ENCODE measurements at places on chromosomes 16 and 17.
A peak's percentile ranks its signal among the peaks of the same experiment; 100 is the strongest.

DNA sequence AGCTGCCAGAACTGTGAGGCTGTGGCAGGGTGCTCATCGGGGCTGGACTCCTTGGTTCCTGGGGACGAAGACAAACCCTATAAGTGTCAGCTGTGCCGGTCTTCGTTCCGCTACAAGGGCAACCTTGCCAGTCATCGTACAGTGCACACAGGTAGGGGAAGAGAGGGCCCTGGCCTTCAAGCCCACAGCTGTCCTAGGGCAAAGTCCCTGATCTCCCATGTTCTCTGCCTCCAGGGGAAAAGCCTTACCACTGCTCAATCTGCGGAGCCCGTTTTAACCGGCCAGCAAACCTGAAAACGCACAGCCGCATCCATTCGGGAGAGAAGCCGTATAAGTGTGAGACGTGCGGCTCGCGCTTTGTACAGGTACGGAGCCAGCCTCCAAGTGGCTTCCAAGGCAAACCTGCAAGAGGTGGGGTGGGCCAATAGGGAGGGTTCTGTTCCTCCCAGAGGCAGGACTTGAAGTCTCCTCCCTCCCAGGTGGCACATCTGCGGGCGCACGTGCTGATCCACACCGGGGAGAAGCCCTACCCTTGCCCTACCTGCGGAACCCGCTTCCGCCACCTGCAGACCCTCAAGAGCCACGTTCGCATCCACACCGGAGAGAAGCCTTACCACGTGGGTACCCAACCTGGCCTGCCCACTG, 3.7 kb downstream of the BCL6B start:
- DNase-seq: no peak

DNA sequence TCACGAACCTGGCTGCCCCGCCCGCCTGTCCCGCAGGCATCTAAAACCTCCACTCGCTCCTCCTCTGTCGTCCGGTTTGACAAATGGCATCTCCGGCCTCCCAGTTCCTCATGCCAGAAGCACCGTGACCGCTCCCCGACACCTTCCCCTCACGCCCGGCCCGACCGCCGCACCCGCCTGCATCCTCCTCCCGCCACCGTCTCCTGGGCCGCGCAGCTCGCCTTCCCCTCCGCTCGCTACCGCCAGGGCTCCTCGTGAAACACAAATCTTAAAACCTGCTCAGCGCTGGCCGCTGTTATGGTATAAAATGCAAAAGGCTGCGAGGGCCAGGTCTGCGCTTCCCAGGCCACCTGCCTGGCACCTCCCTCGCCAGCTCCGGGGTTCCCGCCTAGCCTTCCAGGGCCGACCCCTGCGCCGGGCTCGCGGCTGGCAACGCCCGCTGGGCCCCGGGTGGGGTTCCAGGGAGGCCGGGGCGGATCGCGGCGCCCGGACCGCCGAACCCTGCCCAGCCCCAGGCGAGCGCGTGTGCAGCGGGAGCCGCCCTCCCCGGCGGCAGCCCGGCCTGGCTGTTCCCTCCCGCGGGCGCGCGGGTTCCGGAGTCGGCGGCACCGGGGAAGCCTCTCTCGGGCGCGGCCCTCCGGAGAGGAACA, 488 bp downstream of the SPSB3 start:
- no peak for DNase-seq

DNA sequence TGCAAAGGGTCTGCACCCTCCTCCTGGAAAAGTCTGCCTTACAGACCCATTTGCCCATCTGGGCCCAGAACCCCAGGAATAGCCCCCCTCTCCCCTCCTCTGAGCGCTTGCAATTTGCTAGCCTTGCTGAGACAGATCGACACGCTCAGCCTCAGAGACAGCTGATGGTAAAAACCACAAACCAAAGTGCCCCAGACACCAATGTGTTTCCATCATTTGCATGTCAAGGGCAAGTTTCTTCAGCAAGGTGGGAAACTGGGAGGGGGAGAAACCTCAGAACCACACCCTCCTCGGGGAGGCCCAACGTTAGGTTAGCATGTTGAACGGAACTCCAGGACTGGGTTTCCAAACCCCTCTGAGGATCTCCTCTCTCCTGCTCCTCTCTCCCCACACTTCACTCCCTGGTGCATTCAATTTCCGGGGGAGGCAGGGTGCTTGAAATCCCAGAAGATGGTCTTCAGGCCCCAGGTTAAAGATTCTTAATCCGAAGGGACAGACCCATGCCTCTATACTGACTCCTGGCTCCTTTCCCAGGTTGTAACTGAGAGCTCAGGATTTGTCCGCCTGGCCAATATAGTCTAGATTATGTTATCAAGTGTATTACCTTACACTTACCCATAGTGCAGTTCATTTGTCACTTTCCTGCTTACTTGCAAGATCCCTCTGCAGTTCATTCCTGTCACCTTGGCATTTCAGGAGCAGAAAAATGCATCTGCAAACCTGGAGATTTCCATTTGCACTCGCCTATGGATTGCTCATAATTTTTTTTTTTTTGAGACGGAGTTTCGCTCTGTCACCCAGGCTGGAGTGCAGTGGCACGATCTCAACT, 1.3 kb upstream of the CUEDC1 start:
- DNase-seq: no peak

DNA sequence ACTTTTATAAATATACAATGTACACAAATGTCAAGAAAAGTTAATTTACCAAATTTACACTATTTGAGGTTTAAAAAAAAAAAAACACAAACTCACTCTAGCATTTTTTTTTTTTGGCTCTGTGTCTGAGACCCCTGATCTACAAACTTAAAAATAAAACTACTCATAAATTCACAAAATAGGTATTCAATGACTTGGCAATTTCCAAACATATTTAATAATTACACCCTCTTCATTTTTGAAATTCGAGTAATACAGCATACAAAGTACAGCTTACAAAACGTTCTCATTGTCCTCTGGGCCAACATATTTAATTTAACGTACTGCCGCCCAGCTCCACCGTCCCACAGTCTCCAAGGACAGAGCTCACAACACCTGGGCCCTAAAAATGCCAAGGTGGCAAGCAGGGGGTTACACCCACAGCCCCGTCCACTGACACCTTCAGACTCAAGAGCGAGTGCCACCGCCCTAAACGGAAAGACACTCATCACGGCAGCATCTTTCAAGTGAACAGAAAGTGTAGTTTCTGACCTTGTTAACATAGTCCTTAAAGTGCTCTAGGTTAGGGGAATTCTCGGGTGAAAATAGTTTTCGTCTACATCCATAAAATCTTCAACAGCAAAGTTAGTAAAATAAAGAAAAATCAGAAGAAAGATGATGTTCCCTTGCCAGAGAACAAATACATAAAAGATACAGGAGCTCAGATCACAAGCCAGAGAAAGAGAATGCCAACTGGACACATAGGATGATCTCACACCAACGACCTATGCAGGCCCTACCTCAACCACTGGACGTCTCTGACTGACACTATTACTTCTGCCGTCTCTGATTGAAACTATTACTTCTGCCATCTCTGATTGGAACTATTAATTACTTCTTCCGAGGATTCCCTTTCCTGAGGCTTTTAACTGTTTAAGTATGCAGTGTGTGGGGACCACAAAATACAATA, 4.2 kb downstream of the ADCY9 start:
- no peak for DNase-seq

DNA sequence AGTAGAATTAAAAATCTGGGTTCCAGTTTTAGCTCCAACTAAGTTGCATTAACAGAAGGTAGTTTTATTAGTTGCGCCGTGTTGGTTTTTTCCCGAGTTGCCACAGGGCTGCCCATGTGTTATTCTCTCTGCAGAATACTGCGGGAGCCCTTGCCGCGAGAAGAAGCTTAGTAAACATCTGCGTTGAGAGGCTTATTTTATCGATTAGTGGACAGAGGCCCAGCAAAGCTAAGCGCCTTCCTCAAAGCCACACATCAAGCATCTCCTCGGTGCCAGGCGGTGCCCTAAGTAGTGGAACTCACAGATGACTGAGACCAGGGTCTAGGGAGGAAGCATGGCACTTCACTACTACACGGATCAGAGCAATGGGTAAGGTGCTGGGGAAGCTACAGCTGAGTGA, 212.3 kb upstream of the IRX5 start:
- DNase-seq: no peak

- no peak for DNase-seq
Measured at GRCh38 chr17:61447358-61447757, 4.9 kb upstream of the TBX4 start.

DNA sequence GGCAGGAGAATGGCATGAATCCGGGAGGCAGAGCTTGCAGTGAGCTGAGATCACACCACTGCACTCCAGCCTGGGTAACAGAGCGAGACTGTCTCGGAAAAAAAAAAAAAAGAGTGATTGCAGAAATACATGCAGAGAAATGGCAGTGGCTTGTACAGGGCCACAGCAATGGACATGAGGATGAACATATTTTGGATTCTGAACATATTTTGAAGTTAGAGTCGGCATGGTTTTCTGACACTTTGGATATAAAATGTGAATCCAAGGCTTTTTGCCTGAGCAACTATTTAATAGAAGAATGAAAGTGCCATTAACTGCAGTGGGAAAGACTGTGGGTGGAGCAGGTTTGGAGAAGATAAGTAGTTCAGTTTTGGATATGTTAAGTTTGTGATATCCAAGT, 35.8 kb downstream of the CPD start:
- no peak for DNase-seq

DNA sequence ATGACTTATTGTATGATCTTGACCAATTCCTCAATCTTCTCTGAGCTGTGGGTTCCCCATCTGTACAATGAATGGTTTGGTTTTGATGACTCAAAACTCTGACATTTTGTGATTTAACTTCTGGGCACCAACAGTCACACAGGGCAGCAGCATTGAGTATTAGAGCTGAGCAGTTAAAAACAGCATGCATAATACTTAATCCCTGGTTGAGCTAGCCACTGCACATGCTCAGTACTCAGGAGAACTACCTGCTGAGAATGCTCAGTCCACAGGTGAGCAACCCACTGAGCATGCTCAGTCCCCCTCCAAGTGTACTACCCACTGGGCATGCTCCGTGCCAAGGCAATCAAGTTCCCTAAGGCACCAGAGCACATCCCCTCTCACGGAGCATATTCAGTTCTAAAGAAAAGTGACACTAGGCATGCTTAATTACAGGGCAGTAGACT, 68.7 kb downstream of the AIPL1 start:
- no peak for DNase-seq

DNA sequence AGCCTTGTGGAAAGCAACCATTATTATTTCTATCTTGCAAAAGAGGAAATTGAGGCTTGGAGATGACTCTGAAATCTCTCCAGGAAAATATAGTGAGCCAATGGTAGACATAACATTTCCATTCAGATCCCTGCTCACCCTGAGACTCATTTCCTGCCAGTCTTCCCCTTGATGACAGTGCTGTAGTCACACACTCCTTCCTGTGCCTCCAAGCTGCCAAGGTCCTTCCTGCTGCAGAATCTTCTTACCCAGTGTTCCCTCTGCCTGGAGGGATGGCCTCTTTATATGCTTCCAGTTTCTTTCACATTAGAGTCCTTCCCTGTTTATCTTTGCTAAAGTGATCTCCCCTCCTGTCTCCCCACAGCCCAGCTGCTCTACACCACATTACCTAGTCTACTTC, 648.1 kb downstream of the TOX3 start:
- no peak for DNase-seq

DNA sequence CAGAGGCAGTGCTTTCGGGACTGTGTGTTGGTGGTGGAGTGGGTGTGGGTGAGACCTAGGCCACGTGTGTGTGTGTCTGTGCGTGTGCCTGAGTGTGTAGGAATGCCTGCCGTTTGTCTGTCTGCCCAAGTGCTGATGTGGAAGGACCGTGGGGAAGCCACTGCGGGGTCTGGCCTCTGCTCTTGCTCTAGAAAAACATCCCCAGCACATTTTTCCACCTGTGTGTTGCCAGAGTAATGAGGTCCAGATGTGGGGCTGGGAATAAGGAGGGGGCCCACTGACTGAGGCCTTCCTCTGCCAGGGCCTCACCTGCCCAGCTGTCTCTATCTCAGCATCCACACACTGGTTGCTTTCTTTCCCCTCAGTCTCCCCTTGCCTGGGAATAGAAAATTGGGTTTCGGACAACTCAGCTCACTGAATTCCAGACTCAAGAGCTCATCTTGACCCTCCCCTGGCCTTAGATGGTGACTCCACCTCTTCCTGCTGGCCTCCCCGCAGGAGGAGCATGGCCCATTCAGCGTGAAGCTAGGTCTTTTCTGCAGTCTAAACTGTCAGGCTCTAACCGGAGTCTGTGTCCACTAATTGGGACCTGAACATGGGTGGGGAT, 7.6 kb downstream of the SGCA start:
- DNase-seq: no peak

DNA sequence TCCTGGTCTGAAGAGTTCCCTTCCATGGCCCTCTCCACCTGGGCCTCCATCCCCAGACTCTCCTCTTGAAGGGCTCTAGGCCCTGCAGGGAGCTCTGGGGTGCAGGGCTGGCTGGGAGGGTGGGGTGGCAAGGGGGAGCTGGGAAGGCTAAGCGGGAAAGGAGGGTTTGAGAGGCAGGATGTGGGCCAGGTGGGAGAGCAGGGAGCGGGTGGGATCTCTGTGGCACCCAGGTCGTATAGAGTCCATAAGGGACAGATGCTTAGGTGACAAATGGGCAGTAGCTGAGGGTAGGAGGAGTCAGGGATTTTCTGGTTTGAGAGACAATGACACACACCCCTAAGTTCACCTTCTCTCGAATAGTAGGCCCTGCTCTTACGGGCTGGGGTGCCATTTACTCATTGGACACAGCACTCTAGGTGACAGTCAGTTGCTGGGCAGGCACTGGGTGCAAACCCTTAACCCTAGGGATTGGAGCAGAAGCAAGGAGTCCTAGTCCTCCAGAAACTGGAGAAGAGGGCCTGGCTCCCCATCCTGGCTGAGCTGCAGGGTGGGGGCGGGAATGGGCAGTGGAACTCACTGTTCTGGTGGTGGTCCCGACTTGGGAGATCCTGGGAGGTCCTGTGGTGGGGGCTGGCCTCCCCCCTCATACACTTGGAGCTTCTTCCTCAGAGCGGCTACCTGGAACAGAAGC, 15.3 kb downstream of the KIF18B start:
- DNase-seq: no peak

GRCh38 chr17:54891176-54891821, 9.4 kb upstream of the TOM1L1 start:
- peak; percentile 88 for DNase-seq

DNA sequence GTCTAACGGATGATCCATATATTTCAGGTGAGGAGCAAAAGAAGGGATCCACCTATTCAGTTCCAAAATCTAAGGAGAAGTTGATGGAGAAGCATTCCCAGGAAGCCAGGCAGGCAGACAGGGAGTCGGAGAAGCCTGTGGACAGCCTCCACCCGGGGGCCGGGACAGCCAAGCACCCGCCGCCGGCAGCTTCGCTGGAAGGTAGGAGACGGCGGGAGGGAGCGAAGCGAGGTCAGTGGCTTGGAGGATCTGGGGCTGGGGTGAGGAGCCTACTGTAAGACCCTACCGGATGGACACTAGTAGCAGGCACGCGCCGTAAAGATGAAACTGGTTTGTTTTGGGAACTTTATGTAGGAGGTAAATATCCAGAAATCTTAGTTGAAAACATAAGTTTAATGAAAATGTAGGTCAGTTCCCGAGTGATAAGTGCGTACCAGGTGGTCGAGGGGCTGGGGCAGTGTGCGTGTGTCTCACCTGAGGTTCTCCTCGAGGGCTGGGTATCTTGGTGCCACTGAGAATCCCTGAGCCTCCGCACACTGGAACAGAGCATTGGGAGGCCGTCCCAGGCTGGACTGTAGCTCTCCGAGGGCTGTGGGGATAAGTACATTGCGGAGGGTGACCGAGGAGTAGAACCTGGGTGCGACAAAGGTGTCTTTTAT, 714 bp downstream of the SPATA33 start:
- no peak for DNase-seq
